Hematopoietic multipotent progenitor cell treated with erythropoietin and hydrocortisone succinate and interleukin-3 and kit ligand, for 6 days (in vitro differentiated cells): ENCODE measurements at places on chromosomes 6 and 20.

- DNase-seq, result no peak
Measured at GRCh38 chr6:157774153-157775135, 48.6 kb upstream of the SNX9 start.

GRCh38 chr6:12570461-12571030, 146.0 kb upstream of the PHACTR1 start:
- DNase-seq, result no peak

- DNase-seq, result no peak
Measured at GRCh38 chr6:149198265-149198664, 119.2 kb upstream of the TAB2 start.

- no peak for DNase-seq
Measured at GRCh38 chr6:30006170-30007131, 54.6 kb upstream of the POLR1H start.
